ENCODE measurements at places on chromosomes 4 and X.

DNA sequence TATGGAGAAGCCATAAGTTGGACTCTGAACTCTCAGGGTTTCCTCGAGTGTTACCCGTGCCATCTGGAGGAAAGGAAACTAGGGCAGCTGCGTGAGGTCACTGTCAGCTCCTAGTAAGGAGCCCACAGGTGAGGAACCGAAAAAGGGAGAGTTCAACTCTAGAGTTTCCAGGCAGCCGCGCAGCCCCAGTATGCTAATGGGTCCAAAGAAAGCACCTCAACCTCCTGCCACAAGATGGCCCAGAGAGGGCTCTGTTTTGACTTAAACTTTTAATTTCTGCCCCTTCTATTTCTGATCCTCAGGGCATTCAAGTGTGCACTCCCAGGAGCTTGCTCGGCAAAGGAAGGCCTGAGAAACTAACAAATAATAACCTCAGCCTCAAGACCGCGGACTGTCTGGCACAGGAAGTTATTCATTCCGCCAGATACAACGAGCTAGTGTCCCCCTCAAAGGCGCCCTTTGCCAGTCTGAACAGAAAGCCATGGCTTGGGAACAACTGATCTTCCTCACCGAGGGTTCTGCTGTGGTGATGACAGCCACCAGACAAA is 13.9 kb downstream of the SCARB2 start:
- no peak for DNase-seq

DNA sequence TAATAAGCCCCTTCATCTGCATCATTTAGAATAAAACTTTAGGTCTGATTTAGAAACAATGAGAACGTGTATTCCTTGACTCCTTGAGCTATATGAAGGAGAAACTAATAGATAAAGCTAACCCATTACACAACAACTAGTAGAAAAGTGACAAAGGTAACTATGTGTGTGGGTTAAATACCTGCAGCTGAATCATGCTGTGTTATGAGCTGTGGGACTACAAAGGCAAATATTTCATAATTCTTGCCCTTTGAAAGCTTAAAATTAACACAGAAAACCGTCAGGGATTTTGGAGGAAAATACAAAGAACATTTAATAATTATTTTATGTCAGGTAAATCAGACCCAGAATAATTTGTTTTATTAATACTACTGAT is 898 bp upstream of the NDP start:
- no peak for DNase-seq

GRCh38 chr4:21768349-21769310 is 179.9 kb downstream of the KCNIP4 start:
- no peak for DNase-seq

- DNase-seq, result no peak
Observed at GRCh38 chrX:37754516-37754915, 25.3 kb upstream of the CYBB start.
